ENCODE measurements at places on chromosomes 6 and 20.

GRCh38 chr6:12266571-12266970, 23.6 kb upstream of the EDN1 start:
- no peak for DNase-seq

DNA sequence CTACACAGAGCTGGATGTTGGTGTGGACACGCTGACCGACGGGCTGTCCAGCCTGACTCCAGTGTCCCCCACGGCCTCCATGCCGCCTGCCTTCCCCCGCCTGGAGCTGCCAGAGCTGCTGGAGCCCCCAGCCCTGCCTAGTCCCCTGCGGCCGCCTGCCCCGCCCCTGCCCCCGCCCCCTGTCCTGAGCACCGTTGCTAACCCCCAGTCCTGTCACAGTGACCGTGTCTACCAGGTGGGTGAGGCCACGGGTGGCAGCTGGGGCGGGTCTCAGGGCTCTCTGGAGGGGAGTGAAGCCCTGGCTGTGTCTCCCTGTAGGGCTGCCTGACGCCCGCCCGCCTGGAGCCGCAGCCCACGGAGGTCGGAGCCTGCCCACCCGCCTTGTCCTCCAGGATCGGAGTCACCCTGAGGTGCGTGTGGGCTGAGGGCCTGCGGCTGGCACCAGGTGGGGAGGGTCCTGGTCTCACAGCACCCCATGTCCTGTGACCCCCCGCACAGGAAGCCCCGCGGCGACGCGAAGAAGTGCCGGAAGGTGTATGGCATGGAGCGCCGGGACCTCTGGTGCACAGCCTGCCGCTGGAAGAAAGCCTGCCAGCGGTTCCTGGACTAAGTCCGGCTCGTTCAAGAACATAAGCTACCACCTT, 2.9 kb downstream of the SLC2A4RG start:
- DNase-seq: no peak

DNA sequence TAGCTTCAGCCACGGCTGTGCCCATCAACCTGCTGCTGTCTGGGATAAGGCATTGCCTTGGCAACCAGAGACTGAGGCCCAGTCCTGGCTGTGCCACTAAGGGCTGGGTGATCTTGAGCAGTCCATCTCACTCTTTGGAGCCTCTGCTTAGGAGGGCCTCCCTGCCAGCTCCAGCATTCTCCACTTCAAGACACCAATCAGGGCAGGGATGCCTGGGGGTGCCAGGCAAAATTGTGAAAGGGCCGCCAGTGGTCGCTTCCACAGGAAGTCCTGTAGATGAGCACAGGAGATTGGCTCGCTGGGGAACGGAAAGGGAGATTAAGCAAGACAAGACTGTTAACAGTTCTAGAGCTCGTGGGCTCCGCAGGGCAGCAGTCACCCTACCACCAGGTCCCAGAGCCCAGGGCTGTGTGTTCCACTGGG, at the start of gene RAB44:
RAB44 (plus strand) TSS at position 346 of the 423 bp plus-strand sequence. CDS start 6,410 bp downstream, outside the sequence.
- DNase-seq: no peak

DNA sequence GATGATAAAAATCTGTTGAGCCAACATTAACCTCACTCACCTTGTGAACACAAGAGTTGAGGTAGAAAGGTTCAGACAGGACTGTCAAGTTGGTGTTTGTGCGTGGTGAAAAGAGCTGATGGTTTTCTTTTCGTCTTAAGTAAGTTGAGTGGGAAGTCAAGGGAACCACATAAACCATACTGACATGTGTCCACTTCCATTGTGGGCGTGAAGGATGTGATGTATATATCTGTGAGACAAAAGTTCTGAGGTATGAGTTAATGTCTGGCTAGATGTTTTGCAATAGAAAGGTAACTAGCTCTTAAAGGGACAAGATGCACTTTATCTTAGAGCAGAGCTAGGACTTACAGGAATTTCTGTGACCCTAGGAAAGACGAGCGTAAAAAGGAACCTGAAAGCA, 1272.1 kb upstream of the ADGRB3 start:
- DNase-seq: no peak

DNA sequence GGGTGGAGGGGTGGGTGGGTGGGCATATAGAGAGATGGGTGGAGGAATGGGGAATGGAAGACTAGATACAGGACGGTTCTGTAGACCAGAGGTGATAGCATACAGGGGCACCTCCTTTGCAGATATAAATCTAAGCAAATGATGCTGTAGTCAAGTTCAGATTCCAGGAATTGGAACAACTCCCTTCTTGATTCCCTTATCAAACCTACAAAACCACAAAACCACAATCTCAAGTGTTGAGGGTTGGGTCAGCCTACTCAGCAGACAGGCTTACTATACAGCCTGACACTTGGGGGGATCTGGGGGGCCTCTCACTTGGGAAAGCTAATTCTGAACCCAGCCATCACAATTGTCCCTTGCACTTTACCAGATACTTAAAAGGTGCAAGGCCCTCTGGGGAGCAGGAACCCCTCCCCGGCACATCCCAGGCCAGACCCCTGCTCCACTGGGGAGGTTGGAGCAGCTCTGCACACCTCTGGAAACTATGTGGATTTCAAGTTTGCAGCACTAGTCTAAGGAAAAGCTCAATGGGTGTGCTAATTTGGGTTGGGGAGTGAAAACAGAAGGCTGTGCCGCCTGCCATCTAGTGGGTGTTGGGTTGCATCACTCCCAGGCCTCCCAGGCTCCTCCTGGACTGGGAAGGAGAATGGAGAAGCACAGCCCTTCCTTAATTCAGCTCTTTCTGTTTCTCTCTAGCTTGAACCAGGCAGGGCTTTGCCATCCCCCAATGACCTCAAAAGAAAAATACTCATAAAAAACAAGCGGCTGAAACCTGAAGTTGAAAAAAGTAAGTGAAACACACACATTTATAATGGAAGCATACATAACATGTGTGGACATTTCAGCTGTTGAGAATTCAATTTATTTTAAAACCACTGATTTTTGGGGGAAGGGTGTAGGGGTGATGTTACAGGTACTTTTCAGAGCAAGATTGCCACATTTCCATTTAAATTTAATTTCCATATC, 121.2 kb upstream of the LAMP5 start:
- peak; percentile 88 for DNase-seq

- no peak for DNase-seq
Observed at GRCh38 chr6:12537389-12537788, 179.2 kb upstream of the PHACTR1 start.

DNA sequence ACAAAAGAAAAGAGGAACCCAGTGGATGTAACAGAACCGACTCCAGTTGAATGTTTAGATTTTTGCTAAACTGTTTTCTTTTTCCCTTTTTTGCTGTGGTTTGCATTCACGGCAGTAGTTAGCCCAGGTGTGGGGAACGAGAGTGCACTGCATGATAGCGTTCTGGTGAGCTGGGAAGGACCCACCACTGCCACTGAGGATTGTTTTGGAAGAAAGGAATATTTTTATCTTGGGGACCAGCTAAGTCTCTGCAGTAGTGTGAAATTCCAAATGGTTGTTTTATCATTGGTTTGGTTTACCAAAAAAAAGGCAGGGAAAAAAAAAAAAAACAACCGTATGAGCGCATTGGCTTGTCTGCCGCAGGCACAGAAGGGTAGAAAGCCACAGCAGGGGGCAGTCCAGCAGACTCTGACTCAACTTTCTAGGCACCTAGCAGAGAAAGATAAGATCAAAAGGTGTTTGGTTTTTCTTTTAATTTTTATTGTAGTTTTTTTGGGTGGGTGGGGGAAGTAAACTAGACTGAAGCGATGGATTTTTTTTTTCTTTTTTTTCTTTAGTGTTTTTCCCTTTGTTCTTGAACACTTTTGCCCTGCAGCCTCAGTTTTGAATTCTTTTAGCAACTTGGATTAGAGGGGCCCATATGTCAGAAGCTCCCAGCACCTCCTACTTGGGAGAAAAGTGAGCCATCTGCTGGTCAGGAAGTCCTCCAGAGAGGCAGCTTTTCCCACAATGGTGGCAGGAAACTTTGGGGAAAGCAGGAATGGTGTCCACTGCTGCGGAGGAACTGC, 13.5 kb upstream of the RAB5IF start:
- DNase-seq: peak; percentile 59

DNA sequence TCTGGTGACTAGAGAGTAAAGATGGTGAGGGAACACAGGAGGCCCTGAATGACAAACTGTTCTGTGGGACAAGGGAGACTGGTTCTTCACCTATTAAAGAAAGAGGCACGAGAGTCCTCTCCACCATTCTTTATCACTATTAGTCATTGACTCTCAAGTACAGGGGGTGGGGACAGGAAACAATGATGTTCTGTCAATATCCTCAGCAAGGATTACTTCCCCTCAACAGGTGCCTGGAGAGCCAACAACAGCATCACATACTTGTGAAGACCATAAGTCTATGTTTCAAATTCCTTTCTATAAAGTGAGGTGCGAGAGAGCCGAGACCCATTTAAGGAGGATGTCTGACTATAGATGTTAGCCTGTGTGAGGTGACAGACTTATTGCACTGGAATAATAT, 72.4 kb upstream of the TBC1D7 start:
- DNase-seq: no peak

- peak; percentile 36 for DNase-seq
Observed at GRCh38 chr20:12012241-12013222, 94.8 kb downstream of the BTBD3 start.

DNA sequence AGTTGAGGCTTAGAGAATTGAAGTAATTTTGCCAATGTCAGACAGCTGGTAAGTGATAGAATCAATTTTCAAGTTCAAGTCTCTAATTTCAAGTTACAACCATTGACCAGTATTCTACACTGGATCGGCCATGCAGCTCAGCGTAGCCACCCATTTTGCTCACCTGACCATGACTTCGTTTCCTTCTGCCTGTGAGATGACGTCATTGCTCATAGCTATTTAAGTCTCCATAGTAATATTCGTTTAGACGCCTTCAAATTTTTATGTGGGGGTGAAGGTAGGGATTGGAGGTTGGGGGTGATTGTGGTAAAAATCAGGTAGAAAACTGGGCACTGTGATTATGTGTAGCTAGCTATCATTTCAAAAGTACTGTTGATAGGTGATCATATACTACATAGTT, 5.6 kb upstream of the HTR1B start:
- no peak for DNase-seq

- DNase-seq: no peak
Observed at GRCh38 chr20:1860446-1860845, 34.8 kb upstream of the SIRPA start.

- no peak for DNase-seq
Observed at GRCh38 chr20:44888226-44889103, 3.0 kb downstream of the YWHAB start.

DNA sequence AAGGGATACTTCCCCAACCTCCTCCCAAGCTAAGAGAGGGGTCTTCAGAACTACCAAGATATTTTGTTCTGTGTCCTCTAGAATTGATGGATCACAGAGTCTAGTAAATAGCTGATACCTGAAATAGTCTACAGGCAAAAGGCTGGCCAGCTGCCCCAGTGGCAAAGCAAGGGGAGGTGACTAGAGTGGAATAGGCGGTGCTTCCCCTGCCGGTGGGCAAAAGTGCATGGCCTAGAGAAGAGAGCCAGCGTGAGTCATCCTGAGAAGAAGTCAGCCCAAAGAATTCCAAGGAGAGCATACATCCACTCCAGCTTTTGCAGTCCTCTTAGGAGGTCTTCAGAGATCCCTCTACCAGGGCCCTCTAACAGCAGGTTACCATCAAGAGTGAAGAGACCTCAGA, 14.7 kb downstream of the DPPA5 start:
- DNase-seq: no peak

DNA sequence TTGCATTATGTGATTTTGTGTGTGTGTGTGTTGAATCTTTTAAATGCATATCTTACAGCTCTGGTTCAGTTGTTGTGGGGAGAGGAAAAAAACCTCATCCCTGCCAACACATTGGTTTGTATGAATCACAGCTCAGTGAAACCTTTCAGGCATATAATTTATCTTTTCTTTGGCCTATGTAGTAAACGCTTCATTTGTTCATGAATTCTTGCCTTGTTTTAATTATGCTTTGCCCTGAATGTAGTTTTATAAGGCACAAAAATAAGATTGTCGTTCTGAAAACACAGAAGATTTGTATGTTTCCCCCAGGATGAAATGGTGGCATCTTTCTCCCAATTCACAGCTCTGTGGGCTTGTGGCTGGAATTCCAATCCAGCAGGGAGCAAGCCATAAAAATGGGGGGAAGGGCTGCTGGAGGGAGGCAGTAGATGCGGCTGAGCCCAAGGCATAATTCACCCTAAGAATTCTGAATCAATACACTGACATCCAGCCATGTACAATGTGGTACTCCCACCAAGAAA, 45.1 kb downstream of the BCAS1 start:
- DNase-seq: no peak

GRCh38 chr6:82645536-82646230, 282.1 kb downstream of the TPBG start:
- DNase-seq: no peak

GRCh38 chr20:10800288-10800687, 126.5 kb upstream of the JAG1 start:
- no peak for DNase-seq

- DNase-seq: peak; percentile 45
Observed at GRCh38 chr6:75602246-75603105, 796 bp downstream of the SENP6 start.

GRCh38 chr6:4671587-4672115, 104.6 kb upstream of the CDYL start:
- DNase-seq: no peak

DNA sequence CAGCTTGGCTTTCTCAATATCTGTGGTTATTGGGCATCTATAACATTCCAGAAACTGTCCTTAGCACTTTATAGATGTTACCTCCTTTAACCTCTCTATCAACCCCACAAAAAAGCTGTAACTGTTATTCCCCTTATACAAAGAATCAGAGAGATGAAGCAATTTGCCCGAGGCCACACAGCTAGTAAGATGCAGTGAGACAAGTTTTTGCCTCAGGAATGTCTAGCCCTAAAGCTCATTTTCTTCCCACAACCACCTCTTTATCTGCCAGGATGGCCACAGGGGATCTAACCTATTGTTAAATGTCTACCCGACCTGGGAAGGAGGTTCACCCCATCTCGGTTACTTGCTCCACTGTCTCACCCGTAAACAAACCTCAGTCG, 31.9 kb upstream of the TCP11 start:
- no peak for DNase-seq

DNA sequence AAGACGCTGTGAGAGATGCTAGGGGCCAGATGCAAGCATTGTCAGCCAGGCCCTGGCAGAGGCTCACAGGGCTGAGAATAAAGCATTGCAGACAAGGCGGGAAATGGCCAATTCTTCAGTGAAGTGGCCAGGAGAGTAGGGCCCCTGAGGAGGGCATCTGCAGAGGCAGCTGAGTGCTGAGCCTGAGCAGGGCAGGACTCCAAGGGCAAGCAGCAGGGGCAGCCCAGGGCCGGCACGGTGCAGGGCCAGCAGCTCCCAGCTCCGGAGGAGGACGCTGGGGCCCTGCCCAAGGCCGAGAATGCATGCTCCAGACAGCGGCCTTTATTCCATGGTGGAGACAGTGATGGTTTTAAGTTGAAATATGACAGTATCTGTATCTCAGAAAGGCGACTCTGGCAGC, 305.5 kb downstream of the FOXC1 start:
- peak; percentile 61 for DNase-seq

GRCh38 chr6:25883991-25884390, 9.9 kb upstream of the SLC17A3 start:
- DNase-seq: no peak

Data from cerebellar cortex (tissue), 1 donor.